ENCODE measurements at places on chromosomes 12 and 14.

DNA sequence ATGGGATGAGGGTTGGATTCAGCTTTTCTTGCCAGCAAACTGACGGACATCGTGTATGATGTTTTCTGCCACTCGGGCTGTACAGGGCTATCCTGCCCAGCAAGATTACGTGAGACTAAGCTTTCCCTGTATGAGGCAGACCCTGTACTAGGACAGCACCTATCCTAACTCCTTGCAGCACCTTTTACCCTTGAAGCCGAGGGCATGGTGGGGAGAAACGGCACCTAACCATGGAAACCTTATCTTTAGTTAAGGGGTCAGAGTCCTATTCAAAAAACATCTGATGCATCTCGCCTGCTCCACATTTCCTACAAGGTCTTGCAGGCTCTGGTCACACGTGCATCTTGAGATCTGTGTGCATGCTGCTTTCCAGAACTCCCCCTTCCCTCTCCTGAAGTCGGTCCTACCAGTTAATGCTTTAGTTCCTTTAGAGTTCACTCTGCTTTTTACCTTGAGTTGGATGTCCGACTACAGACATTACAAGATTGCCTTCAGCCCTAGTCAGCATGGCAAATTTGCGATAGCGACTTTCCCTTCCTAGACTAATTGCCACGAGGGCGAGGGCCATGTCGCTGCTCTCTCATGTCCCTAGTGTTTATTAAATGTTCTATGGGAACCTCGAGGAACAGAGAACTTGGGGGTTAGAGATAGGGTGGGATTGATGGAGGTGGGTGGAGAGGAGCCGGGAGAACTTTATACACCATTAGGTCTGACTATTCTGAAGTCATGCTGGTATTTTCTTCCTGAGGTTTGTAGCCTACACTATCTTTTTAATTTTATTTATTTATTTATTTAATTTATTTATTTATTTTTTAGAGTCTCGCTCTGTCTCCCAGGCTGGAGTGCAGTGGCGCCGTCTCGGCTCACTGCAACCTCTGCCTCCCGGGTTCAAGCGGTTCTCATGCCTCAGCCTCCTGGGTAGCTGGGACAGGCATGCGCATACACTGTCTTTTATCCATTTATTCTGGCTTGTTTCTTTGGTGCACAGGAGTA lies 6.6 kb downstream of the RAN start:
- no peak for DNase-seq

- no peak for DNase-seq
These were observed 25.1 kb downstream of the NOC4L start for GRCh38 chr12:132169376-132169775.

DNA sequence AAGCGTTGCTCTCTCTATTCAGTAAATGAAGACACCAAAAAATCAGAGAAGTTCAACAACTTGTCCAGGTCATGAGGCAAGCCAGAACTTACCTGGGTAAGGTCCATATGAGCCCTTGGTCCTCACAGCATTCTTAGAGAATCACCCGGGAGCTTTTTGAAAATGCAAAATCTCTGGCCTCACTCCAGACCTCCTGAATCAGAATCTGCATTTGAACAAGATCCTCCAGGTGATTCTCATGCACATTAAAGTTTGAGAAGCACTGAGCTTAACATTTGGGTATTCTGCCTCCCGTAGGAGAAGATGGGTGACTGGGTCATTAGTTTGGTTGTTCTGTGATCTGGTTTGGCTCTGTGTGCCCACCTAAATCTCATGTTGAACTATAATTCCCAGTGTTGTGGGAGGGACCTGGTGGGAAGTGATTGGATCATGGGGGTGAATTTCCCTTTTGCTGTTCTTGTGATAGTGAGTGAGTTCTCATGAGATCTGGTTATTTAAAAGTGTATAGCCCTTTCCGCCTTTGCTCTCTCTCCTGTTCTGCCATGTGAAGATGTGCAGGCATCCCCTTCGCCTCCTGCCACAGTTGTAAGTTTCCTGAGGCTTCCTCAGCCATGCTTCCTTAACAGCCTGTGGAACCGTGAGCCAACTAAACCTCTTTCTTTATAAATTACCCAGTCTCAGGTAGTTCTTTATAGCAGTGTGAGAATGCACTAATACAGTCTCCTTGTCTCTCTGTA lies 221.2 kb downstream of the RAD51B start:
- DNase-seq = no peak

- DNase-seq = no peak
These were observed 40.0 kb downstream of the PEBP1 start for GRCh38 chr12:118175823-118176447.

DNA sequence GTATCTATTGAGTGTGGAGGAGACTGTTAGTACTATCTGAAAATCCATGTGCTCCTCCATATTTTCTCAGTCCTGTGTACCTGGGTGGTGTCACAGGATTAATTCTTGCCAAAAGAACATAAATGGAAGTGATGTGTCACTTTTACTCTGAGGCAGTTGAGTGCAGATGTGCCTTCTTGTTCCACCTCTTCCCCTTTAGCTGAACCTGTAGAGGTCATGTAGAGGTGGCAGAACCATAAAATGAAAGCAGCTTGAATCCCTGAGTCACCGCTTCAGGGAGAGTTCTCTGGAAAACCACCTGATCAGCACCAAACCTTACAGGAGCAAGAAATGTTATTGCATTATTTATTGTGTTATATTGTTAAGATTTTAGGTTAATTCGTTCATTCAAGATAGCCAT lies 14.7 kb upstream of the SLC25A3 start:
- no peak for DNase-seq

- no peak for DNase-seq
These were observed 1.5 kb downstream of the PLEKHA5 start for GRCh38 chr12:19131025-19131444.

DNA sequence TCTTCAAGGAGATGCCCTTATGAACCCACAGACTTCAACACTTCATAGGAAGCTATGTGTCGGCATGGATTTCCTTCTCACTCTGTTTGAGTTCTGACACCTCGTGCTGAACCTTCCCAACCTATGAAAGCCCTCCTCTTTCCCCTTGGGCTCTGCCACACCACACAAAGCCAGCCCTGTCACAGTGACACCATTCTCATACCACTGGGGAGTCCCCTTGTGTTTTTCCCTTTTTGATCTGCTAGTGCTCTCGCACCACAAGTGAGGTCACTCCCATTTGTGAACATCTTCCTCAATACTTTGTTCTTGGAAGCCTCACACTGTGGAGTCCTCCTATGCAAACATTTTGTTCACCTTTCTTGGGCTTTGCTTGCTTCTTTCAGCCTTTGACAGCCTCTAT lies 264.6 kb upstream of the ALG10 start:
- DNase-seq = no peak

GRCh38 chr12:50103767-50104321 lies at the start of gene GPD1:
GPD1 (plus strand) TSS chr12:50104008; CDS start chr12:50104051, 43 bp downstream.
- DNase-seq = no peak

DNA sequence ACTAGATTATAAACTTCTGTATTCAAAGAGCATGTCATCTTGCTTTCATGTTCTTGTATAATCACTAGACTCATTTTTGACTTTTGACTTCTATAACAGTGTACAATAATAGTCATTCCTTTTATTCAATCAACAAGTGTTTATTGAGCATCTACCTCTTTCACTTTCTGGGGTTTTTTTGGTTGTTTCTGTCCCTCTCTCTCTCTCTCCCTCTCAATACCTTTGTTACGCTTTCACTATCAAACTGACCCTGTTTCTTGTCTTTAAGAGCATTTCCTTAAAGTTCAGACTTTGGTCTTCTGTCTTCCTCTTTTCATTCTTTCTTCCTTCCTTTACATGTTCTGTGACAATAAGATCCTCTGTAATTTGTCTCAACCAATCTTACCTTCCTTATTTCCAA lies 49.5 kb downstream of the GPR137C start:
- no peak for DNase-seq

DNA sequence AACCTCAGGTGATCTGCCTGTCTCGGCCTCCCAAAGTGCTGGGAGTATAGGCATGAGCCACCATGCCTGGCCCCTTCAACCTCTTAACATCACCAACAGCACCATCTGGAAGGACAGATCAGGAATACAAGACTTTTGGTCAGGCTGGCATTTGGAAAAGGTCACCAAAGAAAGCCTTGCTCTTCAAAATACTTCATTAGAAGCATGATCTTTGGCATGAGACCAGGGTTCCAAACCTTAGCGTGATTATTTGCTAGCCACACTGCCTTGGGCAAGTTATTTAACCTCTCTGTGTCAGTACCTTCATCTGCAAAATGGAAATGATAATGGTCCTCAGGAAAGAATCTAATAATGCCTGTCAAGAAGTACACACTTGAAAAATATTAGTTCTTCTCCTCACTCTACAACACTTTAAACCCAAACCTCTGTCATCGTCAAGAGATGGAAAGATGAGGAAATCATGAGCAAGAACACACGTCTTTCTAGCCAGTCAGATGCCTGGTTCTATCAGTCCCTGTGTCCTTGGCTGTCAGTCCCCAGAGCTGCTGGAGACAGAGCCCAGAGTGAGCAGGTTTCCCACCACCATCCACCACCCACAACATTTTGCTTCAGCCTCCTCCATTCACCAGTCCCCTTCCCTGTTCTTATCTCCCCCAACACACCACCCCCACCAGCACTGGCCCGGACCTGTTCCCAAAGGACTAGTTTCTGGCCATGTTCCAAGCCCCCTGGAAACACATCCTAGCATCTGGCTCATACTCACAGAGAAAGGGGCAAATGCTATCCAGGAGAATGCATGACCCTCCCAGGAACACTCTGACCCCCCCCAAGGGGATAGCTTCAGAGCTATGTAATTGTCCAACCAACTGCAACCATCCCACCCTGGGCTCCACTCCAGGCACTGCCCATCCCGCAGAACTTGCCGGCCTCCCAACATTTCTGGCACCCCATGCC lies 2.0 kb downstream of the ADCY6 start:
- no peak for DNase-seq

DNA sequence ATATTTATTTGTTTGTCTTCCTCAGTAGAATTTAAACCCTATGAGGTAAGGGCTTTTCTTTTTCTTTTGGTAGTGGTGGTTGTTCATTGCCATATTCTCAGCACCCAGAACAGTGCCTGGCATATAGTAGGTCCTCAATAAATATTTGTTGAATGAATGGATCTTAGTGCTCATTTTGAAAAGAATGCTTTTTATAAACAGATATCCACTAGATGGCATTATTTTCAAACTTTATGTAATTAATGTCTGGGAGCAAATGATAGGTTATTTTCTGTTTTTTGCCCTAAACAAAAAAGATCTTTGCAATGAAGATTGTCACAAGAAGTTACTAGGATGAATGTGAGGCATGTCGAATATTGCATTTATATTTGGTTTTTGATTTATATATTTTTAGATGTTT lies 64.1 kb downstream of the RAD51B start:
- no peak for DNase-seq

DNA sequence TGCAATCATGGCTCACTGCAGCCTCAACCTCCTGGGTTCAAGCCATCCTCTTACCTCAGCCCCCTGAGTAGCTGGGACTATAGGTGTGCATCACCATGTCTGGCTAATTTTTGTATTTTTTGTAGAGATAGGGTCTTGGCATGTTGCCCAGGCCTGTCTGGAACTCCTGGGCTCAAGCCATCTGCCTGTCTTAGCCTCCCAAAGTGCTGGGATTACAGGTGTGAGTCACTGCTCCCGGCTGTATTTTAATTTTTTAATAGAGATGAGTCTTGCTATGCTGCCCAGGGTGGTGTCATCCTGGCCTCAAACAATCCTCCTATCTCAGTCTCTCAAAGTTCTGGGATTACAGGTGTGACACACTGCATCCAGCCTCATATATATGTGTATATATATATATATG lies 31.7 kb upstream of the GPRC5A start:
- no peak for DNase-seq

DNA sequence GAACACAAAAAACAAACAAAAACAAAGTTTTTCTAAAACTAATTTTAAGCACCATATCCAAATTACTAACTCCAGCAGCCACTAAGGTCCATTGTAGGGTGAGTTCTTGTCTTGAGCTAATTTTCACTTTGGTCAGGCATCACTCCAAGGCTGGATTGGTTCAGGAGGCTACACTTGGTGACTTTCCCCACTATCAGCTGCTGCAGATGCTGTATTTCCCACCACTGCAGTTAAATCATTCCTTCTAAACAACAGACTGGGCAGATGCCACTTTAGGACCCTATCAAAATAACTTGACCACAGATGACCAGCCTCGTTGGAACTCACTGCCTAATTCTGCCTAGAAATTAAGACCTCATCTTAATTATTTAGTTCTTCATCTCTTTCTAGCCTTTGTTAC lies 140.5 kb downstream of the SLC16A7 start:
- no peak for DNase-seq

DNA sequence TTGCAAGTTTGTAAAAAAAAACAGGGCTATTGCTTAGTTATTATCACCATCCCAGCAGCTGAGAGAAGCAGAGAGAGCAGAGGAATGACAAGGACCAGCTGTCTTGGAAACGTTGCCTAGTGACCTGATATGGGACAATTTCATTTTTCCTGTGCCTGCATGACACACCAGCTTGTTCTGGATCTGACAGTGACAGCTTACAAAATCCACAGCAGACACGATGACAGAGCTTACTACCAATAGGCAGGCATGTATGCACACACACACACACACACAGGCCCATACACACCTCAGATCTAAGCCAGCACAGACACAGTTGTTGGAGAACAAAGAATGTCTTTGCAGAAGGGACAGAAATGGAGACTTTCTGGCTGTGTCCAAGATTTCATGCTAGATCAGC lies 25.4 kb downstream of the HSPB8 start:
- no peak for DNase-seq

DNA sequence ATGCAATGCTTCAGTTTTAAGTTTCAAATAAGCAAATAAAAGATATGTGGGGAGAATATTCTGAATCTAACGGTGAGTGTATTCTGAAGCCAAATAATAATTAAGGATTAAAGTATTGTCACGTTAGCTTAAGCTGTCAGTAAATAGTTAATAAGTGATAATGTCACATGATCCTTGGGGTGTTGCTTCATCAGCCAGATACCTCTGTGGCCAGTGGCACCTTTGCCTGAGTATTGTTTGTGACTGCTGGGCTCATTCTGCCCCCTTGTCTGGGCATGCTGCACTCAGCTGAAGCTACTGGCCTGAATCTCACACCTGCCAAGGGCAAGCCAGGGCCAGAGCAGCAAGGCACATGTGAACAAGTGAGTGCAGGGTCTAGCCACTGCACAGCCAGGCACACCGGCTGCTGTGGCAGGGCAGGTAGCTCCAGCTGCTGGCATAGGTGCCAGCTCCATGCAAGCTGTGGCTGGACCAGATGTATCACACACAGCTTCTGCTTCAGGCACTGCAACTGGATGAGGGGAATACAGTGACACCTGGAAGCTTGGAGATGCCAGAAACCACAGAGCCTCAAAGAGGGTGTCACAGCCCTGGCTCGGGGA lies 739.7 kb downstream of the SLC6A15 start:
- DNase-seq = no peak

GRCh38 chr14:28758253-28758884 lies 8.2 kb upstream of the FOXG1 start:
- DNase-seq = no peak

GRCh38 chr14:47674543-47675465 lies 601 bp downstream of the MDGA2 start:
- DNase-seq = no peak

Data from HFF-Myc (cell line).